ENCODE measurements at places on chromosomes 5 and 9.
A peak's percentile ranks its signal among the peaks of the same experiment; 100 is the strongest.

GRCh38 chr9:125854553-125855275 lies 107.5 kb downstream of the PBX3 start:
- DNase-seq, result no peak

DNA sequence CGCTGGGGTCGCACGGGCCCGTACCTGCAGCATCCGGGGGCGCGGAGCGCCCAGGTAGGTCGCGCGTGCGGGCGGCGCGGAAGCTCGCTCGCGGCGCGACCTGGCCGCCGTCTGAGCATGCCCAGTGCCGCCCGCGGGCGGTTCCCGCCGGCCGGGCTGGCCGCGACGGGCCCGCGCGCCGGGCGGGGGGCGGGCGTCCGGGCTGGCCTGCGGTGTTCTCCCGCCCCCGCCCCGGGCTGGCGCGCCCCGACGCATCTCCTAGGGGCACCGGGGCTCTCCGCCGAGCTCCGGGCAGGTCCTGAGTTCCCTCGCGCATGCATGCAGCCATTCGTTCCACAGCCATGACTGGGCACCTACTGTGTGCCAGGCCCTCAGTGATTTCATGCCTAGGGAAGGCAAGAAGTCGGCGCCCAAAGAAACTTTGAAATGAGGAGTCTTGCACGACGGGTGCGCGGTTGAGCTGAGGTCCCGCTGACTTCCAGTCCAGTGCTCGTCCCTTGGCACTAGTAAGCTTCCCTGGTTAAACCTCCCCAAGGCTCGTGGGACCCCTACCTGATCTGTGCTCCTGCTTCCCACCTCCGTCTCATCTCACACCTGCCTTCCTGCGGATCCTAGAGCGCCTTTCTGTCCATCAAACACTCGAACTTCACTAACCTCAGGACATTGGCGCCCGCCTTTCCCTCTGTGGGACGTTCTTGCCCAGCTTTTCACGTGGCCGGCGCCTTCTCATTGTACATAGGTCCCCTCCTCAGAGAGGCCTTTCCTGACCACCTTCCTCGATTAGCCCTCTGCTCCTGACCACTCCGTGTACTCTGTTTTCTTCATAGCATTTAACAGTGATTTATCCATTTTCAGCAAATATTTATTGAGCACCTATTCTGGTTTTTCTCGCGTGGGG lies at the start of gene PTPN3:
Gene PTPN3, minus strand, starts transcription at position 113 of the 898 bp plus-strand sequence. CDS start 34,873 bp downstream, outside the sequence.
- no peak for DNase-seq

- DNase-seq, result no peak
Observed at GRCh38 chr5:137264041-137264440, 235.1 kb downstream of the SPOCK1 start.

DNA sequence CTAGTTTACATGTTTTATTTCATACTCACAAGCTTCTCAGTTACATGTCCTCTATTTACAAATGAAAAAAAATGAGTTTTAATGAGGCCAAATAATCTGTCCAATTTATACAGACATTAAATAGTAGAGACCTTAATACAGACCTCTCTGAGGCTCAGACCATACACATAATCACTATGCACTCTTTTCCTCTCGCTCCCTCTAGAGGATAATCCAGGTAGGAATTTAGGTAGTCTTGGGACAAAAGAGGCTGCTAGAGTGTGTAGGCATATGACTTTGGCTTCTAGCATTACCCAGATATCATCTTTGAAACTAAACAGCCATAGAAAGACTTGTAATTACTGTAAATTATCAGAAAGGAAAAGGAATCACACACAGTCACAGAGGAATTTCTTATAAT lies 444.7 kb downstream of the HINT1 start:
- no peak for DNase-seq

DNA sequence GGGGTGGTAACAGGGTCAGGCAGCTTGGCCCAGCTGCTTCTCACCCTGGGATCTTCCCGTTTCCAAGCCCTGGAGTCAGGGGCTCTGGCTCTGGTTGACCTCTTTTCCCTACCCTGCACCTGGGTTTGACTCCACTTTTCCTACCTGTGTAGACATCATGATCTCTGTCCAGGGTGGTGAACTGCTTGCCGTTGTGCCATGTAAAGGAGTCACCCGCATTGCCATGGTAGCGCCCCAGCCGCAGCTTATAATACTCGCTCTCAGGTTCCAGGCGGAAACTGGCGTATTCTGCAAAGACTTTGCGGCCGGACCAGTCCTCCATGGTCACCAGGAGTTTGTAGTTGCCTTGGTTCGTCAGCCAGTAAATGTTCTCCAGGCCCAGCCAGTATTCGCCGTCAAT lies 30.9 kb downstream of the ANGPTL2 start:
- no peak for DNase-seq

GRCh38 chr5:16853518-16853917 lies 82.6 kb downstream of the MYO10 start:
- no peak for DNase-seq

- DNase-seq, result no peak
Observed at GRCh38 chr5:113299591-113299990, 135.2 kb downstream of the TSSK1B start.

DNA sequence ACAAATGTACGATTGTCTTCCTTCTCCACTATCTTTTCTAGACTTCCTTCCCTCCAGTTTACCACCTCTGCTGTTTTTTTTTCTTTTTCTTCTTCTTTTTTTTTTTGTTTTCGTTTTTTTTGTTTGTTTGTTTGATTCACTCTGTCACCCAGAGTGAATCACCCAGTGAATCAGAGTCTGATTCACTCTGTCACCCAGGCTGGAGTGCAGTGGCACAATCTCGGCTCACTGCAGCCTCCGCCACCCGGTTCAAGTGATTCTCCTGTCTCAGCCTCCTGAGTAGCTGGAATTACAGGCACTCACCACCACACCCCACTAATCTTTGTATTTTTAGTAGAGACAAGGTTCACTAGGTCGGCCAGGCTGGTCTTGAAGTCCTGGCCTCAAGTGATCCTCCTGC lies 375.7 kb downstream of the NTRK2 start:
- DNase-seq, result no peak

DNA sequence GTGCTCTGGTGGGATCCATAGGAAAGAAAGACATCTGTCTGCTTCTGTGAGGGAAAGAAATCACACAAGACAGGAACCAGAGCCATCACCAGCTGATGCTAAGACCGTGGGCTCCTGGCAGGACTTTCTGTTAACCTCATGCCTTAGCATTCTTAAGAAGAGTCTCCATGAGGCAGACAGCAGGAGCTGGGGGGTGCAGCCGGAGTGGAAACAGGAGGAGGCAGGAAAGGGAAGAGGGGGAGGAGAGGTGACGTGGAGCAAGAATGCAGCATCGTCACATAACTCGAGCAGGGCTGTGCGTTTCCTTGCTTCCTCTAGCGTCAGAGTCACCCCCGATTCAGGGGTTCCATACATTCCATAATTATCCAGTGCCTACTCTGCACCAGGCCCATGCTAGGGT lies 53.6 kb downstream of the ERGIC1 start:
- peak; percentile 66 for DNase-seq

DNA sequence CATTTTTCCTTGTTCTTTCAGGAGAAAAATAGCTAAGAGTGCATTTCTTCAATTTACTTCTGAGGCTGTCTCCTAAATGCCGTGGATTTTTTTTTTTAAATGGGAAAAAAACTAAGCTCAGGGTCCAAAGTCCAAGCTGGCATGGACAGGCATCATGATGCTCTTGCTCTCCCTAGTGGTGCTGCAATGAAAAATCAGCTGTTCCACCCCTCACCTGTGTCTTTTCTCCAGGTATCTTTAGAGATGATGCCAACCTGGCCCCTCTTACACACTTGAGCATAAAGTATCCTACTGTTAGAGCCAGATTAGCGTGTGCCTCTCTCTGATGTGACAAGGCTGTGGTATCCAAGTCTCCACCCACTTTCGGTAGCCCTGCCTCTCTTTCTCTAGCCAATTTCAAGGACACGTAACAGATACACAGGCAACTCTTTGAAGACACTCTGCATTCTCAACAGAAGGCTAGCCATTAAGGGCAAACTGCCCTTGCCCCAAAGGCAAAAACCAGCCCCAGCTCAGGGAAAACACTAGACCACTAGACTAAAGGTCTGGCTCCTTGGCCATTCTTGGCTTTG lies 208.8 kb downstream of the SAXO1 start:
- no peak for DNase-seq

DNA sequence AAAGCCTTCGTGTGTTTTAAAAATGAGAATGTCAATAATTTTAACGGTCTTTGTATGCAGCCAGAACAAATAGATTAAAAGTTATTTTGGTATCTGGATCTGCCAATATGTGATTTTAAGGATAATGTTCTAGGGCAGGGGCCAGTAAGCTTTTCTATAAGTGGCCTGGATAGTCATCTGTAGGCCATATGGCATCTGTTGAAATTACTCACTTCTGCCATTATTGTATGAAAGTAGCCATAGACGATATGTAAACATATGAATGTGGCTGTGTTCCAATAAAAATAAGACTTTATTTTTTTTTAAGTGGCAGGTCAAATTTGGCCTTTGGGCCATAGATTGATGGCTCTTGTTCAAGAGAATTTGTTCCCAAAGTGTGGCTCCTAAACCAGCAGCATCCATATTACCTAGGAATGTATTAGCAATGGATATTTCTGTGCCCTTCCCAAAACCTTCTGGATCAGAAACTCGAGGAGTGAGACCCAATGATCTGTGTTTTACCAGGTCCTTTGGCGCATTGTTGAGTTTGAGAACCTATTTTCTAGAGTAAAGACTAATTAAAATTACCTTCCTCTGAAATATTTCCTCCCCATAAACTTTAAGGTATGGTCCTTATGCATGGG lies 55.9 kb downstream of the C6 start:
- DNase-seq, result no peak

GRCh38 chr9:123656565-123656964 lies 273.4 kb downstream of the DENND1A start:
- DNase-seq, result no peak

DNA sequence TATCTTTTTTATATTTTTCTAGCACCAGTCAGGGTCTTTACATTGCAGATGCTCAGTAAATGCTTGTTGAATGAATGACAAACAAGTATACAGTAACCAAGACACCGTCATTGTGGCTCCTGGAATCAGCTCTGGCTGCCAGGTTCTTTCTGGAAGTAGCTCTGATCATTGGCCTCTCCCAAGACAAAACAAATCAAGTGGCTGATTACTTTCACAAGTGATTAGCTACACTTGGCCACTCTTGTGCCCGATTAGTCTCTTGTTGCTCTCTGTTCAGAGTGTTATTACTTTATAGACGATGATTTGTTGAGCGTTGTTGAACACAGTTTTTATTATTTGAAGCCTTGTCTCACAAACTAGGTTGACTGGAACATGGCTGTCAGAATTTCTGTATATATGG lies 119.6 kb upstream of the TLX3 start:
- DNase-seq, result no peak

- no peak for DNase-seq
Observed at GRCh38 chr5:176954050-176954449, 52.5 kb downstream of the UIMC1 start.

DNA sequence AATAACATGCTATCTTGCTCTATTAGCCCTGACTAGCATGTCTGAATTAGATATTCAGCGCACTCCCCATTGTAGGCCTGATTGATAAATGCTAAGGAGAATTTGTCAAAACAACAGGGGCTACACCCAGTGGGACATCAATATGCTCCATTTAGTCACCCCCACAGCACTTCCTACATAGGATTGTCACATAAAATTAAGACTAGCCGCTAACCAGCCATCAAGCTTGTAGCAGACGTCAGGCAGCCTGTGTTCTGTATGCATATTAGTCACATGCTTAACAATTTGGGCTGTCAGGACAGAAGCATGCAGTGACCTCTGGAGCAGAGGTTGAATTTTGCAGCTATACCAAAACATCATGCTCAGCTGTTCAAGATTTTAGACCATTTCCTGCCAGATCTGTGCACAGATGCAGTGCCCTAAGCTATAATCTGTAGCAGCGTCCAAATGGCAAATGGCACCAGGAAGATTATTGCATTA lies 197.4 kb upstream of the ISL1 start:
- no peak for DNase-seq

GRCh38 chr5:156411957-156412356 lies 85.0 kb downstream of the SGCD start:
- no peak for DNase-seq

- DNase-seq, result peak; percentile 45
Observed at GRCh38 chr5:109318455-109319108, 91.2 kb downstream of the PJA2 start.

- no peak for DNase-seq
Observed at GRCh38 chr5:116289276-116289675, 204.5 kb downstream of the COMMD10 start.

GRCh38 chr5:37490931-37491330 lies 111.8 kb downstream of the WDR70 start:
- no peak for DNase-seq

DNA sequence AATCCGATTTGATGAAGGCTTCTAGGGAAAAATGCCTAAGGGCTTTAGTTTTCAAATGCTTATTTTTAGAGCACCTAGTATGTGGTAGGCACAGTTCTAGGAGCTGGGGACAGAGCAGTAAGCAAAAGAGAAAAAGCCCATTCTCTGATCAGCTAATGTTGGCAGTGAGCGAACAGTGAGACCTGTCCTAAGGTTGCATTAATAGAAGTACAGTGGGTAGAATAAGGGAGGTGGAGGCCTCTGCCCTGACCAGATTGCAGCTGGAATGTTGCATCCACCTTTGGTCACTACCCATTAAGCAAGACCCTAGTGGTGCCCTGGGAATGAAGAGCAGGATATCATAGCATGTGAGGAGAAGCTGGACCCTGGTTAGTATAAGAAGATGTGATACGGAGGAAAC lies 20.1 kb downstream of the IL9 start:
- DNase-seq, result no peak

GRCh38 chr9:114299286-114300152 lies 23.4 kb upstream of the ORM1 start:
- DNase-seq, result no peak

GRCh38 chr9:132582786-132583583 lies 579 bp downstream of the BARHL1 start:
- DNase-seq, result no peak

- no peak for DNase-seq
Observed at GRCh38 chr5:138626333-138626944, 51.2 kb upstream of the HSPA9 start.

- no peak for DNase-seq
Observed at GRCh38 chr9:137277329-137278041, at the start of gene TOR4A. Gene TOR4A, plus strand, starts transcription at chr9:137277726. Its CDS starts 964 bp downstream, at chr9:137278690.

- DNase-seq, result peak; percentile 96
Observed at GRCh38 chr9:125706651-125707471, at the start of gene MAPKAP1. Gene MAPKAP1, minus strand, starts transcription at chr9:125707208. Its CDS starts 34,634 bp downstream, at chr9:125672574.

- no peak for DNase-seq
Observed at GRCh38 chr5:100861148-100861547, 41.9 kb downstream of the ST8SIA4 start.

- DNase-seq, result no peak
Observed at GRCh38 chr5:173682313-173682712, 65.9 kb upstream of the BOD1 start.

GRCh38 chr5:74028406-74028805 lies 402.4 kb downstream of the ARHGEF28 start:
- DNase-seq, result no peak

- DNase-seq, result no peak
Observed at GRCh38 chr9:1759009-1759408, 256.1 kb upstream of the SMARCA2 start.

GRCh38 chr9:109476642-109477257 lies 21.4 kb downstream of the PTPN3 start:
- no peak for DNase-seq

DNA sequence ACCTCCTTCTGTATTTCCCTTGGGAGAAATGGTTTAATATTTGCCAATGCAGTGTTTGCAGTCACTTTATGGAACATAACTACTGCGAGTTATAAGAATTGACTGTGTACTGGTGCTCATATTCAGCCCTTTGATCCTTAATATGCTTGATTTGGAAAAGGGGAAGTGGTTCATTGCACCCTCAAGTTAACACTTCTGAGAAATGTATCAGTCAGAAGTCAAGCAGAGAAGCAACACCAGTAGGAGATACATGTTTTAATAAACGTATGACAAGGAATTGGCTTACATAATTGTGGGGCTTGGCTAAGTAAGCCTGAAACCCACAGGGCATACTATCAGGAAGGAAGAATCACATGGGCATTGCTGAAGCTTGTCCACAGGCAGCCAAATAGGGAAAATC lies 131.0 kb upstream of the SPRY4 start:
- no peak for DNase-seq
